Iris pigment epithelial cell (primary cell): ENCODE measurements at places on chromosomes 4 and X.

DNA sequence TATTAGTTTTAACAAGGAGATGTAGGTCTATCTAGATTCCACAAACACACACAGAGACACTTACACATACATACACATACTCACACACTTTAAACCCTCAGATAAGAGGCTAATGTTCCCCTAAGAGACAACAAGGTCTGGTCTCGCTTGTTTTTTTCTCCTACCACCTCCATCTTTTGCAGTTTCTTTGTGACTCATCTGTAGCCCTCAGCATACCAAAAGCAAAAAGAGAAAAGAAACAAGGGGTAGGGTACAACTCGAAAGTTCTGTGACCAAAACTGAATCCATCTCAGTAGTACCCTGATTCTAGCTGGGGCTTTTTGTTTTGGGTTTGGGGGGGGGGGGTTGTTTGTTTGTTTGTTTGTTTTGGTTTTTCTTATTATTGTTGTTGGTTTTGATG lies 12.2 kb upstream of the EXOSC9 start:
- peak; percentile 14 for DNase-seq

- peak; percentile 16 for DNase-seq
Measured at GRCh38 chr4:182556580-182556979, 313.4 kb downstream of the TENM3 start.

DNA sequence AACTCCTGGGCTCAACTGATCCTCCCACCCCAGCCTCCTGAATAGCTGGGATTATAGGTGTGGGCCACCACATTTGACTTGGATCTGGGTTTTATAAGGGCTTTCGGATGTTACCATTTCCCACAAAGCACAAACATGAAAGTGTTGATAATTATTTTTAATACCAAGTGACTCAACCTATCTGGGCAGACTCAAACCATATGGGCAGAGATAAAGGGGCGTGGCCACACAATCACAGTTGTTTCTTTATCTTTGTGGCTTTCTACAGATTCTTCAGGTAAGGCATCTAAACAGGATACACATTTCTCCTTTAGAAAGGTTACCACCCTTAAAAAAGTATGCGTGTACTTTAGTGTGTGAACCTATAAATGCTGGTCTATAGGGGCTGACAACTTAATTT lies 122.5 kb downstream of the ZNF827 start:
- DNase-seq: no peak

GRCh38 chrX:883588-883987 lies 253.0 kb downstream of the SHOX start:
- DNase-seq: no peak

- peak; percentile 52 for DNase-seq
Measured at GRCh38 chrX:19697416-19697815, 182.1 kb upstream of the MAP3K15 start.

DNA sequence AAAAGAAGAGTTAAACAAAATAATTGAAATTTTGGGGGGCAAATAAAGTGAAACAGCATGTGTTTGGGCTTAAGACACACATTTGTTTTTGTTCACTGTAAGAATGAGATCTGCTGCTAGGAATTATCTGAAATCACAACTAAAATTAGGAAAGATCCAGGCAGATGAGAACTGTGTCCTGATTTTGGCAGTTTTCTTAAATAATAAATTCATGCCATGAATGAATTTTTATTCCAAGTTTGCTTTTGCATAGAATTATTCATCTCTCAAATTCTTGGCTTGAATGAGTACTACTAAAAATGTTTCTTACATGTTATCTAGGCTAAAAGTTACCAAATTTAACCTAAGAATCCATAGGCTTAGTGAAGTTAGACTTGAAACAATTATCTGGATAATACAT lies 321.7 kb downstream of the ANK2 start:
- no peak for DNase-seq

- DNase-seq: no peak
Measured at GRCh38 chr4:169219440-169219839, 51.3 kb downstream of the SH3RF1 start.

DNA sequence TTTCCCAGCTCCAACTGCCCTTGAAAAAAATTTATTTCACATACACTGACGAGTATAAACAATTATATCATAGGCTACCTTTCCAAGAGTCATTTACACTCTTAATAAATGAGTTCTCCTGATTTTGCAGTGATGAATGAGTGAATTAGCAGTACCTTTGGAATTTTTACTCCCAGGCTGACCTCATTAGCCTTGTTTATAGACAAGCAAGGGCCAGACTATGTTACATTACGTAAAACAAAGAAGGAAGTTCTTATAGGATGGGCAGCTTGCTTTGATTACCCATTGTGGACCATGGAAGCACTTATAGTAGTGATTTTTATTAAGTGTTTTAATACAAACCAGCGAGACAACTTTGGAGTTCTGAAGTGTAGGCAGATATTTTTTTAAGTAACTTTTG lies 112.9 kb upstream of the C1QTNF7 start:
- no peak for DNase-seq

- no peak for DNase-seq
Measured at GRCh38 chr4:162101337-162101736, 62.5 kb downstream of the FSTL5 start.

DNA sequence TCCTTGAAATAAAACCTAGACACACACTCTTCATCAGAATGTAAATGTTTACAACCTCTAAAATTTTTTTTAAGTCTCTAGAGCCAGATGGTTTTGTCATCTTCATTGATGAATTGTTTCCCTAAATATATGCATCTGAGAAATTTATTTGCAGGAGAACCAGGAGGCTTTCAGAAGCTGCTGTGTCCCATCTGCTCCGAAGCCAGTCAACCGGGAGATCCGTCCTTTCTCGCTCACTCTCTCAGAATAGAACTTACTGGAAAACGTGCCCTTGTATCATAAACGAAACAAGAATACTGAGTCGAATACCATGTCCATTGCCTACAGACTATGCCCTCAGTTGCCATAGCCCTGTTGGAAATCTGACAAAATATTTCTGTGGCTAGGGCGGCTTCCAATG lies 103.5 kb downstream of the SLC34A2 start:
- no peak for DNase-seq

GRCh38 chr4:120318196-120318846 lies 251.7 kb upstream of the MAD2L1 start:
- no peak for DNase-seq
